ENCODE measurements at places on chromosomes 4 and X.

GRCh38 chr4:111066447-111066846 lies 443.6 kb upstream of the PITX2 start:
- no peak for DNase-seq

DNA sequence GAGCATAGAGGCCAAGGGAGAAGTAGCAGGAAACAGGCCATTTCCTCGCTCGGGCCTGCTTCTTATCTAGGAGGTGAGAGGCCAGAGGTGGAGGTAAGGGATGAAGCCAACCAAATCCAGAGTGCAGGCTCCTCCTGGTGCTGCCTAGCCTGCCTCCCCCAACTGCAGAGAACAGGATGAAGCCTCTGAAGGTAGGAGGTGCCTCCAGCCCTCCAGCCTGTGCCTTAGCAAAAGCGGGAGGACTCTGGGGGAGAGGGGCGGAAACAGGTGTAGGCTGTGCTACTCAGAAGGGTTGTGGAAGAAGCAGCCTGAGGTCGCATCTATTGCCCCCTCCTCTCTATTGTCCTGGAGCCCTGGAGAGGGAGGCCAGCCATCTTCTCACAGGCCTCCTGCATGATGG lies 2.9 kb upstream of the MTM1 start:
- no peak for DNase-seq

DNA sequence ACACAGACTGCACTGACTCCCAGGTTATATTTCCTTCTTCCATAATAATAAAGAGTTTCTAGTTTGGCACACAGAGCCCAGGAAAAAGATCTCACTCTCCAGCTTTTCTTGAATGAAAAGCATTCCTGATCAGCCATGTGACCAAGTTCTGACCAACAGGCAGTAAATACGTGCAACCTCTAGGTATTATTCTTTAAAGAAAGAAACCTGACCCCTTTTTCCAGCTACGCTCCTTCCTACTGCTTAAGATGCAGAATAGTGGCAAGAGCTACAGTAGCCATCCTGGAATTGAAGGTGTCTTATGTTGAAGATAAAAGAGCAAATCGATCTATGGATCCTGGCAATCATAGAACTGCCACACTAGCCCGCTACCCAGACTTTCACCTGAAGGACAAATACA lies 76.7 kb downstream of the LRBA start:
- DNase-seq = no peak

- DNase-seq = no peak
Observed at GRCh38 chr4:173446416-173446815, 47.5 kb upstream of the SCRG1 start.

- no peak for DNase-seq
Observed at GRCh38 chrX:139758809-139759208, 50.8 kb upstream of the MCF2 start.

DNA sequence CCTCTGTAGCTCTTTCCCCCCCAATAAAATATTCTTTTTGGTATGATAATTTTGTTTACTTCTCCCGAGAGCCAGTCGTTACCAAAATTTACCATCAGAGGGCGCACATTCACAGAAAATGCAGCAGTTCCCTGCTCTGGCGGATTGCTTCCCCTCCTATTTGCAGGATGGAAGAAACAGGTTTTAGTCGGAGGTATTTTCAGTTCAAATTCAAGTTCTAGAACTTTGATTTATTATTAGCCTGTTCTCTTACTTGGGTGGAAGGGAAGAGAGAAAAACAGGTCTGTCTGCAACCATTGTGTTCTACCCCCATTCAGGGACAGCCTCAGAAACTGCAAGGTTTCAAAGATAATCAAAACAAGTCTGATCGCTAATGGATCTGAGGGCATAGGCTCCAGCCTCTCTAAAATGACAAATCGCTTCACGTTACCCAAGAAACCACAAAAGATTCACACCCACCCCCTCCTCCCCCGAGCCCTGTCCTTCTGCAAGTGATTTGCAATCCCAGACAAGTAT lies 263.8 kb upstream of the RPS6KA3 start:
- peak; percentile 32 for DNase-seq

DNA sequence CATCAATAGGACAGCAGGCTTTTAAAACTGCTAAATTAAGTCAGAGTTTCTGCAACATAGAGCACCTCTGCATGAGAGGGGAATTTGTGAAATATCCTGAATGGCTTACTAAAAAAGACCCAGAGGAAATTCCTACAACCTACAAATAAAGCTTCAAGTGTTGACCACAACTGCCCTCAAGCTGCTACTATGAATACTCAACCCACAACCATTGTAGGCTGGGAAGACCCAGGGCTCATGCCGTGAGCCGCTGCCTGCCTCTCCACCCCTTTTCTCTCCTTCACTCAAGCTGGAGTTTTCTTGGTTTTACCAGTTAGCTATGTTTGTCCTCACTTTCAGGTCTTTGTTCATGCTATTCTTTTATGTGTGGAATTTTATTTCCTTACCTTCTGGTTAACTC lies 151.6 kb downstream of the EMCN start:
- DNase-seq = no peak

- DNase-seq = no peak
Observed at GRCh38 chrX:55030271-55031205, at the start of gene ALAS2. Gene ALAS2 (minus strand): TSS chrX:55030977. CDS start chrX:55026000, 4,977 bp downstream.

- no peak for DNase-seq
Observed at GRCh38 chr4:159041054-159042034, 61.5 kb upstream of the RAPGEF2 start.

DNA sequence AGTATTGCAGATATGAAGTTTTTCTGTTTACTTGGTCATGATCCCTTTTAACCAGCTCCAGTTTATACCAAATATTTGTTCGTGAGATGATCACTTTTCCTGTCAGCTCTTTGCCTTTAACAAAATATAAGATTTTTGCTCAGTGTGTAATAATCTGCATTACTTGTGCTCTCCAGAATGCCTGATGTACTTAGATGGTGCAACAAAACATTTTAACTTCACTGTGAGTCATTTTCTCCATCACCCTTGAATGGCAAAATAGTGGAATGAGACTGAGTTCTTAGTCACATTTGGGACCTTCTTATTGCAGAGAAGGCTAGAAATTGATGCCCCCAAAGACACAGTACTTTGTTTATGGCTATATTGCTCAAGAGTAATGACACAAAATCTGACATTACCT lies 252.0 kb downstream of the FRMPD4 start:
- DNase-seq = no peak

DNA sequence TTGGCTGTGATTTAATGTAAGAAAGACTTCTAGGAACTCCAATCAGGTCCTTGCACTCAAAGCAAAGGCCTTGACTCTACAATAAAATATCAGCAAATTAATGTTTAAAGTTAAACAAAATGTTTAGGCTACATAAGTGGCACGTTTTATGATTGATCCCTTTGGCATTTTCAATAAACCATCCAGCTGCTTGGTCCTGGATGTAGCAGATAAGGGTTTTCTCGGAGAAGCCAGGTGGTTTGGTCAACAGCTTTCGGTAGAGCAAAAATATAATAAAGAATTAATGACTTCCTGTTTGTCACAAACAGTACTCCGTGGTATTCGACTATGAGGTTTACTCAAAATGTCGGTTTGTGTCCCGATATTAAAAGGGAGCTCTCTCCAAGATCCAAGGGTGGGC lies 95.8 kb downstream of the GEMIN8 start:
- DNase-seq = no peak

GRCh38 chr4:95362906-95363558 lies 185.7 kb downstream of the UNC5C start:
- DNase-seq = peak; percentile 2

DNA sequence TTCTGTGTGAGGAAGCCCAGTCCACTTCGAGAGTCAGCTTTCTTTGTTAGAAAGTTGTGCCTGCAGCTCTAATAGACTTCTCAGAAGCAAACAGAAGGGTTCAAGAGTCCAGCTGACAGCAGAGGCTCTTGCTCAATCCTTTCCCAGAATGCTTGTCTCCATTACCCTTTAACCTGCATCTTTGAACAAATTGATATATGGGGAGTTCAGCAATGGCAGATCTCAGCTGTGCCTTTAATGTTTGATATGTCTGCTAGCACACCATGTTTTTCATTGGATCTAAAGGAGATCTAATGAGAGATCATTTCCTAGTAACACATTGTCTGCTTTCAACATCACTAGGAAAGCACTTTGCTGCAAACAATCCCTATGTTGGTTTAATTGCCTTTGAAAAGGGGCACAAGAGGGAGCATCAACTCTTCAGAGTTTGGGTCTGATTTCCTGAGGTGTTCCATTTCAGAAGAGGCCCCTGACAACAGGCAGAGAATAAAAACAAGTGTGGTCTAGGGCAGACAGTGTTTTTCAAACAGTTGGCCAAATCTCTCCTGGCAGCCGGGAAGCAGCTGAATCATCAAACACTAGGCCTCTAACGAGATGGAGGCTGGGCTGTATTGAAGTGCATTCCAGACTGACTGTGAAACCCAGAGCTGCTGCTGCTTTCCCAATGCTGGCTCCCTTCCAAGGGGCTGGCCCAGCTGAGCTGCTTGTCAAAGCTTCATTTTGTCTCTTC lies 55.5 kb downstream of the LUZP4 start:
- DNase-seq = peak; percentile 82

DNA sequence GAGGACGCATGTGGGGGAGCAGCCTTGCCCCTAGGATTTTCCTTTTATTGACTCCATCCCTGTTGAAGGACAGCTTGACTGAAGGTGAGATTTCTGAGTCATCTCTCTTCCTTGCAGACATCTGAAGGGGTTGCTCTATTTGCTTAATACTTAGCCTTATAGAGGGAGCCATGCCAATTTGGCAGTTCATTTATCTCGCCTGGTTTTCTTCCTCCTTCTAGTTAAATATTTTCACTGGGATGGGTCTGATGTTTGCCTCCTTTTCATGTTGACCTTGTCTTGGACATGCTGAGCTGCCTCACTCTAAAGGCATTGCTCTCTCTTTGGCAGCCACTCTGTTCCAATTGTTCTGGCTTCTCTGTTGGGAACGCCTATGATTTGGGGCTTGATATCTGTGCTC lies 151.0 kb upstream of the PSAPL1 start:
- DNase-seq = no peak
